Activated T-helper 1 cell treated with anti-CD3 and anti-CD28 coated beads, Interleukin-12 subunit alpha, Interleukin-12 subunit beta, Interleukin-2, Interleukin-4 antibody, amounts not matched to agents 30 ng/mL and 10 ng/mL and 1 ng/mL, durations not matched to agents 14 hours and 24 hours and 36 hours (primary cell): ENCODE measurements at places on chromosomes 7 and 10.

GRCh38 chr10:99412099-99412498 is 18.3 kb downstream of the GOT1 start:
- no peak for DNase-seq
- H3K36me3 ChIP-seq: peaks cover 8% of the 10 kb centered on the region
- no peaks in the 10 kb centered on the region for H3K4me1 ChIP-seq
- H3K4me3 ChIP-seq: no peak overlapping the region
- no peaks in the 10 kb centered on the region for H3K27me3 ChIP-seq
- H3K27ac ChIP-seq: no peak overlapping the region

GRCh38 chr7:37220664-37221063 is 228.0 kb downstream of the ELMO1 start:
- no peaks in the 10 kb centered on the region for H3K27me3 ChIP-seq
- no peak overlapping the region for H3K4me3 ChIP-seq
- no peak overlapping the region for H3K27ac ChIP-seq

- peaks cover 4% of the 10 kb centered on the region for H3K27me3 ChIP-seq
- H3K4me1 ChIP-seq: no peaks in the 10 kb centered on the region
- H3K27ac ChIP-seq: no peak overlapping the region
- H3K36me3 ChIP-seq: no peaks in the 10 kb centered on the region
Observed at GRCh38 chr7:28623863-28624262, 211.5 kb downstream of the CREB5 start.

GRCh38 chr10:104862-105565 is 30.2 kb upstream of the ZMYND11 start:
- H3K27ac ChIP-seq: no peak overlapping the region
- peaks cover 12% of the 10 kb centered on the region for H3K4me1 ChIP-seq
- H3K27me3 ChIP-seq: peaks cover 3% of the 10 kb centered on the region
- no peaks in the 10 kb centered on the region for H3K36me3 ChIP-seq

GRCh38 chr7:75732016-75732521 is 6.7 kb downstream of the HIP1 start:
- H3K36me3 ChIP-seq: no peaks in the 10 kb centered on the region
- peaks cover 3% of the 10 kb centered on the region for H3K27me3 ChIP-seq
- DNase-seq: no peak
- H3K4me1 ChIP-seq: peaks cover 12% of the 10 kb centered on the region
- no peak overlapping the region for H3K27ac ChIP-seq

GRCh38 chr7:32263611-32264010 is 193.4 kb upstream of the PDE1C start:
- H3K4me3 ChIP-seq: no peak overlapping the region
- no peaks in the 10 kb centered on the region for H3K27me3 ChIP-seq
- H3K4me1 ChIP-seq: no peaks in the 10 kb centered on the region
- no peaks in the 10 kb centered on the region for H3K36me3 ChIP-seq
- H3K27ac ChIP-seq: no peak overlapping the region
- no peak for DNase-seq

GRCh38 chr10:5896208-5897052 is 6.4 kb downstream of the FBH1 start:
- peaks cover 40% of the 10 kb centered on the region for H3K36me3 ChIP-seq
- no peak for DNase-seq
- no peaks in the 10 kb centered on the region for H3K27me3 ChIP-seq
- H3K4me1 ChIP-seq: peaks cover 50% of the 10 kb centered on the region
- H3K27ac ChIP-seq: peak overlapping the region; percentile 45
- no peak overlapping the region for H3K4me3 ChIP-seq

GRCh38 chr10:83343676-83344075 is 795.6 kb upstream of the GHITM start:
- no peaks in the 10 kb centered on the region for H3K4me1 ChIP-seq
- H3K36me3 ChIP-seq: no peaks in the 10 kb centered on the region
- no peak overlapping the region for H3K27ac ChIP-seq
- no peaks in the 10 kb centered on the region for H3K27me3 ChIP-seq

GRCh38 chr10:24041034-24041433 is 167.9 kb upstream of the KIAA1217 start:
- H3K27ac ChIP-seq: no peak overlapping the region
- no peaks in the 10 kb centered on the region for H3K27me3 ChIP-seq

- H3K27ac ChIP-seq: no peak overlapping the region
- DNase-seq: no peak
- peaks cover 6% of the 10 kb centered on the region for H3K4me1 ChIP-seq
- H3K36me3 ChIP-seq: no peaks in the 10 kb centered on the region
- no peak overlapping the region for H3K4me3 ChIP-seq
- peaks cover 20% of the 10 kb centered on the region for H3K27me3 ChIP-seq
Observed at GRCh38 chr10:101725296-101726114, 30.5 kb upstream of the FBXW4 start.

GRCh38 chr10:78540355-78541076 is 506.9 kb downstream of the RPS24 start:
- DNase-seq: no peak
- H3K4me3 ChIP-seq: no peak overlapping the region
- no peaks in the 10 kb centered on the region for H3K27me3 ChIP-seq
- peaks cover 2% of the 10 kb centered on the region for H3K36me3 ChIP-seq
- H3K4me1 ChIP-seq: peaks cover 26% of the 10 kb centered on the region

DNA sequence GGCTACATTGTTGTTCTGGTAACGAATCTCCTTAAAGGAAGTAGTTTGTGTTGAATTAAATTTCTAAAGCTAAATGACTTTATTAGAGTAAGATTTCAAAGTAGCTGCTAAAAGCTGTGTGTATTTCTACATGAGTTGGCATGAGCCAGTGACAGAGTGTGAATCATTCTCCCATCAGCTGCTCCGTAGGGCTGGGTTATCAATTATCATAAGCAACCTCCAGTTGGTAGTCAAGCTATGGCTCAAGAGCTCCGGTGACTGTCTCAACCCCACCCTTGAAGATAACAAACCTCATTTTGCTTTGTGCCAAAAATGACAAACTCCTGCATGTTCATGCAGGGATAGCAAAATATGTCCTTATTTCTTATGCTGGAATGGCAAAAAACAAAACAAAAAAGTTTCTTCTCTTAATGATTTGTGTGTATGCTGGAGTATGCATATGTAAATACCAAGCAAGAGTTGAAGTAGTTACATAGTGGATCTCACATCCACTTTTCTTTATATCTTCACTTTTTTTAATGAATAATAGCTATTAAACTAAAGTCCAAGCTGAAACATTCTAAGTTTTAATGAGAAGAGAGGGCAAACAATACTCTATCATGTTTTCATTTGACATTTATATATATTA is 249.4 kb downstream of the CACNA2D1 start:
- DNase-seq: no peak
- H3K4me1 ChIP-seq: no peaks in the 10 kb centered on the region
- H3K27me3 ChIP-seq: no peaks in the 10 kb centered on the region
- no peak overlapping the region for H3K4me3 ChIP-seq
- H3K36me3 ChIP-seq: no peaks in the 10 kb centered on the region

GRCh38 chr7:87154166-87154565 is 1.9 kb downstream of the DMTF1 start:
- H3K27ac ChIP-seq: peak overlapping the region; percentile 2
- H3K27me3 ChIP-seq: no peaks in the 10 kb centered on the region
- H3K36me3 ChIP-seq: peaks cover 21% of the 10 kb centered on the region
- peak overlapping the region; percentile 95 for H3K4me3 ChIP-seq

- H3K27ac ChIP-seq: no peak overlapping the region
- DNase-seq: no peak
- no peak overlapping the region for H3K4me3 ChIP-seq
- H3K27me3 ChIP-seq: peaks cover 5% of the 10 kb centered on the region
- H3K36me3 ChIP-seq: no peaks in the 10 kb centered on the region
- no peaks in the 10 kb centered on the region for H3K4me1 ChIP-seq
Observed at GRCh38 chr10:80590585-80591125, 53.0 kb downstream of the SH2D4B start.

DNA sequence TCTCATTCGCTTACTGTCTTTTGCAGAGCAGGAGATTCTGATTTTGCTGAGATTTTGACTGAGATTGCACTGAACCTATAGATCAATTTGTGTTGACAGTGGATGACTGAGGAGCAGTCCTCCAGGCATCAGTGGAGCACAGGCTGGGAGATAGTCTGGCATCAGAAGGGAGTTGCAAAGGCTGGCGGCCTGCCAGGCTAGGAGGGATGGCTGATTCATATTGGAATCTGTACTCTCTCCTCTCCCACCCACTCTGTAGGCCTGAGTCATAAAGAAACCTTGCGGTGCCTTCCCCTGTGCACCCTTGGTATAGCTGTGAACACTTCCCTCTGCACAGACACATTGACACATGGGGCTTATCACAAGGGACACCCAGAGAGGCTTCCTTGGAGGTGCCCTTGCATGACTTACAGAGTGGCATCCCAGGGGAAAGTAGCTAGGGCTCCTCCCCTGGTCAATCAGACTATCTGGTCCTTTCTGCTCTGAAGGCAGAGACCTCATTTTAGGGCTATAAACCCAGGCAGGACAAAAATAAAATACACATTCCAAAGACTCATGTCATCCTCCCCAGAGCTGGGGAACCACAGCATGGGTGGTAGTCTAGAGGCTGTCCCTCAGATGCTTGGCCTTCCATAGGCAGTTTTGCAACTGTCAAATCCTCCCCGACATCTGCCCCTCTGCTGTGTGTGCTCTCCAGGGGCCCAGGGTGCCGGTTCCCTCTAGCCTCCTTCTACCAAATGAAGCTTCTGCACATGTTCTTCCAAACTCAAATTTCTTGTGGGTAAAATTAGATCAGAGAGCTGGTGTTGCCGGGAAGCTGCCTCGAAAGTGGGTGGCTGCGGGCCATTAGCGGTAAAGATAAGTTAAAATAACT is 37.4 kb upstream of the EEPD1 start:
- peak overlapping the region; percentile 61 for H3K27ac ChIP-seq
- H3K27me3 ChIP-seq: peaks cover 26% of the 10 kb centered on the region
- peak; percentile 60 for DNase-seq
- peaks cover 33% of the 10 kb centered on the region for H3K4me1 ChIP-seq
- peak overlapping the region; percentile 32 for H3K4me3 ChIP-seq
- no peaks in the 10 kb centered on the region for H3K36me3 ChIP-seq

DNA sequence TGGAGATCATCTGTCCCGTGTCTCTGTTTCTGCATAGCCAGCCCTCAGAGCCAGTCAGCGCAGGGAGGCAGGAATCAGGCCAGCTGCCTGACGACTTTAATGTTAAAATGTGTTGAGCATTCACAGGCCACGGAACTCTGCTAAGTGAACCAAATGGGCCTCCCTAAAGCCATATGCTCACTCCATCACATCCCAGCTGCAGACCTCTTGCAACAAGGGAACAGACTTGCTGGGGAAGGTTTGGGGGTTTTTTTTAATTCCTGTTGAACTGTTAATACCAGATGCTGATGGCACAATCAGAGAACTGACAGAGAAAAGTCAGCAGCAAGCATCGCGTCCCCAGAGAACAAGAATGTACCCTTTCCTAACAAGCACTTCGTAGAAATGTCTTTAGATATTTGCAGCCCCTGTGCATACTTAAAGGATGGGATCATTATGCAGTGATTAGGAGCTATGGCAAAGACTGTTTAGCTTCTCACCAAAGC is 900.4 kb upstream of the AUTS2 start:
- H3K27me3 ChIP-seq: no peaks in the 10 kb centered on the region
- no peak overlapping the region for H3K27ac ChIP-seq

DNA sequence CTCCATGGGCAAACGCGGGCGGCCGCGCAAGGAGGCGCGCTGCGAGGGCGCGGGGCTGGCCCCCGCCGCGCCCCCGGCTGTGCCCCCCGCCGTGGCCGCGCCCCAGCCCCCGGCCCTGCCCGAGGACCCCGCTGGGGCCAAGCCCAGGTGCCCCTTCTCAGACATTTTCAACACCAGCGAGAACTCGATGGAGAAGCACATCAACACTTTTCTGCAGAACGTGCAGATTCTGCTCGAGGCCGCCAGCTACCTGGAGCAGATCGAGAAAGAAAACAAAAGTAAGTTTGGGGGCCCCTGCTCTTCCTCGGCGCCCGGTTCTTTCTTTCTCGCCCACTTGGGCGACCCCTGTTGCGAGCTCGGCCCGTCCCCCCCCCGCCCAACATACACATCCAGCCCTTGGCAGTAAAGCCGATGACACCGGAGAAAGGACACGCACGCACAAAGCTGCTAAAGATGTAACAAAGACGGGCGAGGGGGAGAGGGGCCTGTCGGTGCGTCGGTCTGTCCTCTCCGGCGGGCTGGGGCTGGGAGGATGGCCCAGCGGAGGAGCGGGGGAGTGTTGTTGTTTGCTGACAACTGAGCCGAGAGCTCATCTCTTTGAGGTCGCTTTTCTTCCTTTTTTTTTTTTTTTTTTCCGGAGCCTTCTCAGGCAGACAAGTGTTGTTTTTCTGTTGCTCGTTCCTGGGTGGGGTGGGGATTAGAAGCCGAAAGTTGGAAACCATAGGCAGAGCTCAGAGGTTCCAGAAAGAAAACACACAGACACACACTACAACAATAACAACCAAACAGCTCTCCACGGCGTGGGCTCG is 604 bp downstream of the MXI1 start:
- peak overlapping the region; percentile 86 for H3K27ac ChIP-seq
- H3K4me3 ChIP-seq: peak overlapping the region; percentile 98

GRCh38 chr10:123454987-123455386 is 211.2 kb upstream of the GPR26 start:
- no peaks in the 10 kb centered on the region for H3K36me3 ChIP-seq
- H3K4me3 ChIP-seq: no peak overlapping the region
- no peak overlapping the region for H3K27ac ChIP-seq
- H3K27me3 ChIP-seq: peaks cover 4% of the 10 kb centered on the region

DNA sequence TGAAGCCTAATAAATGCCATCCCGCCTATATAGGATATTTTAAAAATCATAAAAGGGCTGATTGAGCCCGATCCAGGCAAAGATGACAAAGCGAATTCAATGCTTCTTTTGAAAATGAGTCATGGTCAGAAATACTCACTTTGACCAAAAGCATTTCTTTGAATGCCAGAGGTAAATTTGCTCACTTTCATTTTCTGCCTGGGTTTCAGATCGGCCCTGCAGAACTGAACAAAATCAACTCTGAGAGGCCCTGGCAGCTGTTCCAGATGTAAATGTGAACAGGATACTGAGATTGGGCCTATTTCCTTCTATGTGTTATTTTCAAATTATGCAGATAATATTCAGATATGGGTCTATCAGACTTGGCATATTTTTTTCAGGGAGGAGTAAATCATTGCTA is 114.8 kb upstream of the ARID5B start:
- H3K4me1 ChIP-seq: peaks cover 51% of the 10 kb centered on the region
- H3K4me3 ChIP-seq: no peak overlapping the region
- no peaks in the 10 kb centered on the region for H3K27me3 ChIP-seq
- H3K36me3 ChIP-seq: no peaks in the 10 kb centered on the region
- DNase-seq: no peak

- no peak overlapping the region for H3K27ac ChIP-seq
- H3K4me3 ChIP-seq: no peak overlapping the region
- peaks cover 5% of the 10 kb centered on the region for H3K27me3 ChIP-seq
Observed at GRCh38 chr10:62661143-62661542, 143.4 kb upstream of the ADO start.
